ENCODE measurements at places on chromosomes 3 and 15. TPM values are rescaled to one million over a fixed set of nuclear protein-coding genes. Genes with fewer than 3 reads are reported as not detected.
A peak's percentile ranks its signal among the peaks of the same experiment; 100 is the strongest.

The PARP14 gene
- 30.1 TPM for polyA plus RNA-seq

The CDHR4 gene
- not detected for polyA plus RNA-seq

The LTF gene
- 3.3 TPM for polyA plus RNA-seq

The ZNF620 gene
- 10.6 TPM for polyA plus RNA-seq

- no peak for DNase-seq
Observed at GRCh38 chr15:70172124-70172523, 74.4 kb upstream of the TLE3 start.

- no peak for DNase-seq
Observed at GRCh38 chr3:43013743-43014155, 34.6 kb downstream of the GASK1A start.

DNA sequence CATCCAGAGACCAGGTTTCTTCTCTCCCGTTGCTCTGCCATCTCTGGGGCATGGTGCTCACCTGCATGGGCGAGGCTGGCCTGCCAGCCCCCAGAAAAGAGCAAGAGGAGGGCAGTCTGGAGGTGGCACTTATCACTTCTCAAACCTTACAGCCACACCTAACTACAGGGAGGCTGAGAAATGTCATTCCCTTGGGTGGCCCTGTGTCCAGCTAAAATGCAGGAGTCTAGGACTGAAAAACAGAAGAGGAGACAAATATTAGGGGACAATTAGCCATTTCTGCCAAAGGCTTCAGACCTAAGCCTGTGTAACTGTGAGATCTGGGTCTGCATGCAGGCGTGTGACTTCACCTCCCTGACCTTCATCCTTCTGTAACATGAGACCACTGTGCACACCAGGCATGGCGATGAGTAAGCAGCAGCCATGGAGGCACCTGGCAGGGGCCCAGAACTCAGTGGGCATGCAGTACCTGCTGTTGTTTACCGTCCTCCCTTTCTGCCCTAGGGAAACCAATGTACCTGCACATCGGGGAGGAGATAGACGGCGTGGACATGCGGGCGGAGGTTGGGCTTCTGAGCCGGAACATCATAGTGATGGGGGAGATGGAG, 83.4 kb downstream of the MESD start:
- DNase-seq, result peak; percentile 60

DNA sequence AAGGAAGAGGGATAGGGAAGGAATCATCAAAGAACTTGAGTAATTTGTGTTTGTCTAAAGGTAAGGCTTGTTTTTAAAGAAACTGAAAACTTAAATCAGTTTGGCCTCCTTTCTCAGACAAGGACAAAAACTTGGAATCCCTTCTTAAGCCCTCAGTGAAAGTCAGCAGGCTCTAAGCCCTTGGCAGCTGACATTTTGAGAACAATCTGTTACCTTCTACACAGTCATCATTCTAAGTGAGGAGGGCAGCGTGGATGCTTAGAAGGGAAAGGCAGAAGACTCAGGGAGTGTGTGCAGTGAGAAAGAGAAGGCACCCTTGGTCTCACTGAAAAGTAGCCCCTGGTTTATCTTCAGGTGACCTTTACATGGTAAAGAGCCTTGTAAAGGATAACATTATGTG, 10.8 kb downstream of the HSPBAP1 start:
- DNase-seq, result no peak

DNA sequence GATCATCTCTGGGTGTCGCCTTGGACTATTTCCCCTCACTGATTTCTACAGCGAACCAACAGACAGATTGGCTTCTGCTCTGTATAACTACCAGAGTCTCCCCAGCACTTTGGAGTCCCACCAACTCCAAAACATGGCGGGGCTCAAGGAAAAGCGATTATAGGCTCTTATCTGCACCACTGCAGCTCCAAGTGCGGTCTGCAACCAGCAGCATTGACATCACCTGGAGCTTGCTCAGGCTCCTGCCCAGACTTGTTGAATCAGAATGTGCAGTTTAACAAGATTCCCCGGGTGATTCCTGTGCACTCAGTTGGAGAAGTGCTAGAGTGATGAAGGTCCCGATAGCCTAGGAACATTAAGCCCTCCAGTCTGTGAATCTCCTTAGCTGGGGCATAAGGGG, 9.0 kb downstream of the CCK start:
- DNase-seq, result no peak
